WTC11 (cell line): ENCODE measurements at places on chromosomes 12 and 14. TPM values are rescaled to one million over a fixed set of nuclear protein-coding genes. Genes with fewer than 3 reads are reported as not detected.

MDM1 gene
- 9.1 to 12.5 TPM (median 11.0 TPM) in 3 replicates for total RNA-seq

PARPBP gene
- 18.9 to 20.5 TPM (median 19.2 TPM) in 3 replicates for total RNA-seq

GRCh38 chr14:91835920-91836843, 31.2 kb downstream of the TC2N start:
- peak; percentile 83 for DNase-seq

GRCh38 chr12:27076928-27077327, 5.5 kb downstream of the C12orf71 start:
- DNase-seq: no peak

DNA sequence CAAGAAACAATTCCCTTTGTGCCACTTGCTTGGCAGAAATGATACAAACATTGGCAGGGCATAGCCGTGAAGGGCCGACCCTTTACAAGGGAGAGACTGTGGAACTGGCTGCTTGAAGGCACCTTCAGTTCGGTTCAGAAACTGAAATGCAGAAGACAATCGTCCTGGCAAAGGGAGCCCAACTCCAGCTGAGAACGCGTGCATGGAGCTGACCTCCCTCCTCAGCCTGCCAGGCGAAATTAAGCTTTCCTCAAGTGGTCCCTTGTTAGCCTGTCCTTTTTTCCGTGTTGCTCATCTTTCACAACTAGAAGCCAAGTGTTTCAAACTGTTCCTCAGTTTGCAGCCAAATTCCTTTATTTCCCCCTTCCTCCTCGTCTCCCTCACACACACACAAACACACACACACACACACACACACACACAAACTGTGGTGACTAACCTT, 8.1 kb downstream of the LGR5 start:
- DNase-seq: no peak

DNA sequence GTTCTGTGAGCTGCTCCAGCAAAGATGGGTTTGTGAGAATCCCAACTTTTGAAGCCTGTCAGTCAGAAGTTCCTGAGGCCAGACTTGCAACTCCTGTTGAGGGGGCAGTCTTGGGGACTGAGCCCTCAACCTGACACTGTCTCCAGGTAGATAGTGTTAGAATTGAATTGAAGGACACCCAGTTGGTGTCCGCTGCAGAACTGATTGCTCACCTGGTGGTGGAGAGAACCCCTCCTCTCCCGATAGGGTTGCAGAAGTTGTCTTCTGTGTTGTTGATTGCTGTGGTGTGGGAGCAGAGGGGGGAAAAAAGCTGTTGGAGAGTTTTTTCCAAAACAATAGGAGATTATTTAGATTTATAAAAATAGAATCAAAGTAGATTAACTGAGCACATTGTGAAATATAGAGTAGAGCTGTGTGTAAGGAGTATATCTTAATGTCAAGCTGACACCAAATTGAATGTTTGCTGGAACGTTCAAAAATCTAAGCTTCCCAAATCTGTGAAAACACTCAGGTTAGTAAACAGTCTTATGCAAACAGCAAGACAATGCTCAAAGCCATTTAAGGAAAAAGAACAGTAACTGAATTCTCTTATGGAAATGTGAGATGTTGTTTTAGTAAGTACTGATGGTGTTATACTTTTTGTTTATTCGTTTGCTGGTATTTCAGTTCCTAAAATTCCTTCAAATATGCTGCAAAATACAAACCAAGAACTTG, 18.6 kb downstream of the HIF1A start:
- DNase-seq: no peak
